ENCODE measurements at places on chromosomes 4 and X.

DNA sequence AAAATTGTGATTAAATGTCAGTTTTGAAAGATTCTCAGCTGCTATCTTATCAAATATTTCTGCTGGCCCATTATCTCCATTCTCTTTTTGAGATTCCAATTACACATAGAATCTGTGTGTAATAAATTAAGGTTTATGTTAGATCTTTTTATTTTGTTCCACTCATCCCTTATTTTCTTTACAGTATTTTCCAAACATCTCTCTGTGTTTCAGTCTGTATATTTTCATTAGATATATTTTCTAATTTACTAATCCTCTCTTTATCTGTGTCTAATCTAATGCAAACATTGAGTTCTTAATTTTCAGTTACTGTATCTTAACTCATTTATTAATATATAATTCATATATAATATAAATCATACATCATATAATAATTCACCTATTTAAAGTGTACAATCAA lies 268.7 kb downstream of the DCHS2 start:
- no peak for DNase-seq

GRCh38 chr4:176968094-176968493 lies 175.4 kb upstream of the VEGFC start:
- DNase-seq, result no peak

DNA sequence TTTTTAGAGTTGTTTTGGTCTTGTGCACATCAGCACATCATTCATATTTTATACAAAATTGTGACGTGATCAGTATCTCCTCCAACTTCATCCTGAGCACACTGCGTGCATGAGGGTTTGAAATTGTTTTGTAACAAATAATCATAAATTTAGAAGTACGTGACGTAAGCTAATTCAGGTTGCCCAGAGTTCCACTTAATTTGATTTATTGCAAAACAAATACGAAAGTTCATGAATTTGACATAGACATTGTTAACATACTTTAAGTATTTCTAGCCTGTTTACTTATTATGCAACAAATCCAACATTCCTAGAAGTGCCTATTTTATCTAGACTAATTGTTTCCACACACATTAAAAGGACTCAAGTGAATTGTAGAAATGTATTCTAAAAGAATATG lies 48.3 kb downstream of the MAP7D3 start:
- no peak for DNase-seq

GRCh38 chr4:114282937-114283336 lies 303.5 kb upstream of the ARSJ start:
- no peak for DNase-seq

GRCh38 chrX:120309873-120310705 lies 1.2 kb downstream of the TMEM255A start:
- DNase-seq, result no peak

DNA sequence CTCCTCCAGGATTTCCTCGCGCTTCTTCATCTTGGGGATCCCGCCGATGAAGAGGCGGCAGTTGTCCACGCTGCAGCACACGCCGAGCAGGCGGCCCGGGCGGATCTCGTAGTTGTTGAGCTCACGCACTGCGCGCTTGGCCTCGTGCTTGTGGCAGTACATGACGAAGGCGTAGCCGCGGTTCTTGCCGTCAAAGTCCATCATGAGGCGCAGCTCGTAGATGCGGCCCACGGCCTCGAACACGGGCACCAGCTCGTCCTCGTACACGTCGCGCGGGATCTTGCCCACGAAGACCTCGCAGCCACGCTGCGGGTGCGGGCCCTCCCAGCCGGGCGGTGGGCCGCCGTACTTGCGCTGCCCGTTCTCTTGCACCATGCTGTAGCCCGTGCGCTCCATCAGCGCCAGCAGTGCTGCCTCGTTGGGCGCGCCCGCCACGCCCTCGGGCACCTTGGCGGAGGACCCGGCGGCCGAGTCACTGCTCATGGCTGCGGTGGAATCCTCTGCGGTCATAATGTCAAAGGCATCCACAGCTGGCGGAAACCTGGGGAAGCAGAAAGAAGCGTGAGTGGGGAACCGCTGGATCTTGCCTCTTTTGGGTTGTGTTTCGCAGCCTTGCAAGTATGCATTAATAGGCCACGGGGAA lies 103.4 kb downstream of the CHRNA9 start:
- no peak for DNase-seq

- DNase-seq, result no peak
Measured at GRCh38 chr4:37884855-37885487, 5.9 kb upstream of the TBC1D1 start.

GRCh38 chr4:38804654-38805295 lies at the start of gene TLR1:
Gene TLR1 (minus strand): TSS chr4:38804791. CDS start chr4:38798831, 5,960 bp downstream.
- DNase-seq, result no peak

- no peak for DNase-seq
Measured at GRCh38 chrX:50103866-50104566, 96.8 kb downstream of the AKAP4 start.

DNA sequence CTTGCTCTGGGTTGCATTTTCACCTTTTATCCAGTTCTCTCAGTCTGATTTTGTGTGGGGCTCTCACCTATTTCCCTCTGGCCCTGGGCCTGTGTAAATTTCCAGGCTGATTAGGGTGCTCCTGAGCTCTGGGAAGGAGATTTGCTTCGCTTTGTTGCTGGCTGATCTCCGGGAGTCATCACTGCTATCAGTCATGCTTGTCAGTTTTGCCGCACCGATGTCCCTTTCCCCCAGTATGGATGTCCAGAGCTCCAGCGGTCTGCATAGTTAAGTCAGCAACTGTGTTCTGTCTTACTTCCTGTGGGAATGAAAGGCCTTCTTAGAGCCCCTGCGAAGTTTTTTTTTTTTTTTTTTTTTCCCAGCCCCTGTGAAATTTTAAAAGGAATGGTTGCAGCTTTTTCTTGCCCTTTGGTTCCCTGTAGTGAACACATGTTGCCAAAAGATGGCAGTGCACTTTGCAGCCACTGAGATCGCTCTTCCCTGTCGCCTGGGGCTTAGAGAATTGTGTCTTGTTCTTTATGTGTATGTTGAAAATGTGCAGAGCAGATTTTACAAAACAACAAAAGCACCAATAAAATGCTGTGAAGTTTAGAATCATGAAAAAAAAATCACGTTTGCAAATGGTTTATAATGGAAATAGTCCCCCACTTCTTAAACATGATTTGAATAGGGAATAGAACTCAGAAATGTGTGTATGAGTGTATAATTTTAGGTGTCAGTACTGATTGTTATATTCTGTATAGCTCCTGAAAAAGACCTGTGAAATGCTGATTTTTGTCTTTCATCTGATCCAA lies 109.1 kb upstream of the SLC4A4 start:
- DNase-seq, result no peak

GRCh38 chrX:96372313-96373046 lies 312.2 kb upstream of the DIAPH2 start:
- no peak for DNase-seq

DNA sequence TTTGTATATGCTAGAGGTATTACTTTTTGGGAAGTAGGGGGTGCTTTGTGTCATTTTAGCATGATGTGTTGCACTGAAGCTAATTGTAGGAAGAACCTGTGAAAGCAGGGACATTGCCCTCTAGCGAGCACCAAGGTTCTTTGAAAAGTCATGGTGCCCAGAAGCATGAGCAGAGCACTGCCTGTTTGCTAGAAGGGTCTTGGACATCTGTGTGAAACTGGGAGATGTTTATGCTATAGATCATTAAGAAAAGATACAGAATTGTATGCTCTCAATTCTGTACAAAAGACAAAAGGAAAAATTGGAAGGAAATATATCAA lies 14.7 kb downstream of the GRPR start:
- DNase-seq, result no peak

DNA sequence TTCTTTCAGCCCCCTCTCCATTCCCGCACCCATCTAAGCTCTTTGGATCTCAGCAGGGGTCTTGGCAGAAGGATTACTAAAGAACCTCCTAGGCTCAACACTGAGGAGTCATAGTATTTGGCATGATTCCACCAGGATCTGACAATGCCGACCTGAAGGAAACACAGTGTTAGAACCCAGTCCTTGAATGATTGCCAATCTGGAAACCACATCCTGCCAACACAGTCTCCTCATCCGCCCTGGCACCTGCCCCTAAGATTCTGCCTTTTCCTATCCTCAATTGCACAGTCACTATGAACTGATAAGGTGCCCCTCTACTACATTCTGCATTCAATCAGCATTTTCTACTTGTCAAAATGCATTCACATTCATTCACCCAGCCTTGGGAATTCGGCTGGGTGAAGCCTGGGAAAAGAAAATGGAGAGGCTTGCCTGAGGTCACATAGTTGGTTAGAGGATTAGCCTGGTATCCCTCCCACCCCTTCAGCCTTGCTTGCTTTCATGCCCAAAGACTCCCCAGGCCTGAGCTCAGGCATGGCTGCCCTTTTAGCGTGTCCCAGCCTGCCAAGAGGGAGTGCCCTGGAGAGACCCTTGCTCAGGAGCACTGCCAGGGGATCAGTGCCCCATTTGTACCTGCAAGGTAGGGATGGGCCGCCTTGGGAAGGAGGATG lies 2.2 kb upstream of the CLDN2 start:
- DNase-seq, result no peak

- DNase-seq, result no peak
Measured at GRCh38 chrX:1903236-1903935, 288.5 kb downstream of the ASMT start.

DNA sequence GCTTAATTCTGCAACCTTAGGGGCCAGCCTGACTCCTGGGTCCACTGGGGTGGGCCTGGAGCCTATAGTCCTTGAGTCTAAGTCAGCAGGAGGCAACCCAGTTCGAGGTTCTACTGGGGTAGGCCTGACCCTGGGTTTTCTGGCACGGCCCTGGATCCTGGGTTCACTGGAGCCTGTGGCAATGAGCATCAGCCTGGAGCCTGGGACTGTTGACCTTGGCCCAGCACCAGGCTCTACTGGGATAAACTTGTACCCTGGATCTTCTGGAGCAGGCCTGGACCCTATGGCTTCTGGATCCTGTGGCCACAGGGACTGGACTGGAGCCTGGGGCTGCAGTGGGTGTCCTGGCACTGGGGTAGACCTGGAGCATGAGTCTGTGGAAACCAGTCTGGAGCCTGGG lies 874.3 kb upstream of the INTU start:
- no peak for DNase-seq

GRCh38 chr4:19492606-19493005 lies 759.1 kb upstream of the SLIT2 start:
- no peak for DNase-seq

GRCh38 chr4:84966382-84967242 lies at the start of gene WDFY3:
Gene WDFY3 (minus strand): TSS chr4:84966690. CDS start chr4:84860591, 106,099 bp downstream.
- DNase-seq, result no peak

GRCh38 chr4:113943863-113944262 lies 35.6 kb downstream of the ARSJ start:
- DNase-seq, result no peak

GRCh38 chrX:105653891-105654290 lies 168.4 kb upstream of the NRK start:
- DNase-seq, result no peak

- no peak for DNase-seq
Measured at GRCh38 chr4:107603430-107603829, 116.6 kb downstream of the PAPSS1 start.

- no peak for DNase-seq
Measured at GRCh38 chr4:116590648-116591047, 494.7 kb downstream of the TRAM1L1 start.

GRCh38 chr4:10272511-10272910 lies 155.9 kb upstream of the WDR1 start:
- DNase-seq, result no peak

GRCh38 chrX:108020631-108021030 lies 24.2 kb upstream of the VSIG1 start:
- DNase-seq, result no peak

DNA sequence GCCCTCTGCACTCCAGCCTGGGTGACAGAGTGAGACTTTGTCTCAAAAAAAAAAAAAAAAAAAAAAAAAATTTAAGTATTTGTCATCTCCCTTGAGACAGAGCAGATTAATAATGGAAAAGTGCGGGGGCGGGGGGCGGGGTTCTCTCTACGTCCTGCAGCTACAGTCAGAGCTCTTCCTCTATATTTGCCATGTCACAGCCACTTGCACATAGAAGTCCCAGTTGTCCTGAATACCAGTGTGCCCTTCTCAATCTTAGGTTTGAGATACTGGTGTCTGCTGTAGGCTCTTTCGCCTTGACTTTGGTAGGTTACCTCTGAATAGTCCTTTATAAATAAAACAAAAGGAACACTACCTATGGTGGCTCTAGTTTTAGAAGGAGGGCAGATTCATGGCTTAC lies 237.8 kb upstream of the PGRMC2 start:
- no peak for DNase-seq

- DNase-seq, result no peak
Measured at GRCh38 chr4:67558493-67558892, at the start of gene STAP1. Gene STAP1 (plus strand): TSS chr4:67558727. CDS start chr4:67558810, 83 bp downstream.

DNA sequence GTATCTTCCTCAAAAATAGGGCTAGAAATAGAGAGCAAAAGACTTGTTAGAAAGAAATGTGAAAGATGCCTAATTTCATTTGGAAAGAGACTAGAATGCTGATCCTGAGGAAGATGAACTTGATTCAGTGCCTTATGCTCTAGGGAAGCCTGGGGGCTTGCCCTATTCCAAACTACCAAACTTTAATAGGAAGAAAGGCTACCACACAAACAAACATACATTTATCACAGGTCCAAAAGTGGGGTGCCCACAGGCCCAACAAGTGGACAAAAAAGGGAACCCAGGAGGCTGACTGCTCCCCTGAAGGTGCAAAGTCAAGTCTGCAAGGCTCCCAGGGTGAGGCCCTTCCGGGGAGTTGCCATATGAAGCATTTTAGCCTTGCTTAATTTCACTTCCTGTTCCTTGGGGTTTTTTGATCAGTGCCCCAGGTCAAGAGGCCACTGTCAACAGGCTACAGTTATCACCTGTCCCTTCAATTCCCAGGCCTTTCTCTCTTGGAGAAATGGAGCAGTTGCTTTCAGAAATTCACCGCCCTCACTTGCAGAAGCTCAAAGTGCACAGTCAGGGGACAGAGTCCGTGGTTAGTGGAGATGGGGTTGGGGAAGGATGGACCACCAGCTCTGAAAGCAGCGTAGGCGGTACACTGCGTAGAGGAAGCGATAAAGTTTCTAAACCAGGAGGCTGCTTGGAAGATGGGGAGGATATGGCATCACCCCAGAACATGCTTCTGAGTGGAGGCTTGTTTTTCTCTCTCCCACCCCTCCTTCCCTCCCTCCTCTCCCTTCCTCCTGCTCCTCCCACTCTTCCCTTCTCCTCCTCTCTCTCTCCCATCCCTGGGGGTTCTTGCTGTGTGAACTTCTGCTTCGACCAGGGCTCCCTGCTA lies 36.4 kb downstream of the TMEM154 start:
- no peak for DNase-seq

DNA sequence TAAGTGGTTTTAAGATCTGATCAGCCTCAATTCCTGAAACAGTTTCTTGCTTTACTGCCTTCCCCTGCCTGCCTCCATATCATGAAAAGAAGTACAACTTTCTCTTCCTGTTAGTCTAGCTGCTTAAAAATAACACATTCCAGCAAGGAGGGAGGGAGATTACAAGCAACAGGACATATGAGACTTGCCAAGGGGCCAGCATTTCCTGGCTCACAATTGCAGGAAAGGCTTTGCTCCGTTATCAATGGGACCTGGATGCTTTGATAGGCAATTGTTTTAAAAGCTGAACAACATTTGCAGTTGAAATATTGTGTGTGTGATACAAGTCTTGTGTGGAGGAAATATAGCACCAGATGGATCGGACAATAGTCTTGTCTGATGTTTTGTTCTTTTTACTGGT lies 425.0 kb downstream of the FAT4 start:
- no peak for DNase-seq

GRCh38 chr4:153589703-153590595 lies 94.1 kb upstream of the TLR2 start:
- no peak for DNase-seq
